LoVo (cell line): ENCODE measurements at places on chromosomes 13 and 19.
A peak's percentile ranks its signal among the peaks of the same experiment; 100 is the strongest.

DNA sequence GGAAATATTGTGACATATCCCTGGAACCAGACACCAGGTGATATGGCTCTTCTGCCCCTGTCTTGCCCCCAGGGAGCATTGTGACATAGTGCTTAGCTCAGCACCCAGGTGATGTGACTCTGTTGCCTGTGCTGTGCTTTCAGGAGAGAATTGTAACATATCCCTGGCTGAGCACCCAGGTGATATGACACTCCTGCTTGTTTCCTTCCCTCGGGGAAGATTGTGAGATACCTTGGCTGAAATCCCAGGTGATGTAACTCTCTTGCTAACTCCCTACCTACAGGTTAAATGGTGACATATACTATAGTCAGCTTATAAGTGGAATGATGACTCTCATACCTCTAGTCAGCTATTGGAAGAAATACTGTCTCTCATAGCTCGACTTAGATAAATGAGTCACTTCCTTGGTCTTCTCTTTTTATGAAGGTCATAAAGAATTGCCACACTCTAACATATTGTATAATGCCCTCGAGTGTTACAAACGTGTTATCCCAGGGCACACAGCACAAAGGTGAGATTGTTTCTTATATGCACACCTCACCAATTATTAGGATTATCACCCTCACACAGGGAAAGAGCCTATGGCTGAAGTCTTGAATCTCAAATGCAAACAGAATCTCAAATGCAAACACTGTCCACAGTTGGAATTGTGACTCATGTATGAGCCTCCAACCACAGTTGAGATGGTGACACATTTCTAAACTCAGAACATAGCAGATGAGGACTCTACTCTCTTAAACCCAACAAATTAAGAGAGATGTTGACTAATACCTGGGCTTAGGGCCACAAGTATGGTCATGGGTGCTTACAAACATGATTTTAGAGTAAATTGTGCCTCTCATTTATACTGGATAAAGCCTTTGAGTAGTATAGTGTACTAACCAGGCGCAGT is 32.7 kb upstream of the ZNF254 start:
- DNase-seq = no peak

GRCh38 chr13:50613356-50613831 is 230.1 kb downstream of the DLEU7 start:
- no peak for DNase-seq

DNA sequence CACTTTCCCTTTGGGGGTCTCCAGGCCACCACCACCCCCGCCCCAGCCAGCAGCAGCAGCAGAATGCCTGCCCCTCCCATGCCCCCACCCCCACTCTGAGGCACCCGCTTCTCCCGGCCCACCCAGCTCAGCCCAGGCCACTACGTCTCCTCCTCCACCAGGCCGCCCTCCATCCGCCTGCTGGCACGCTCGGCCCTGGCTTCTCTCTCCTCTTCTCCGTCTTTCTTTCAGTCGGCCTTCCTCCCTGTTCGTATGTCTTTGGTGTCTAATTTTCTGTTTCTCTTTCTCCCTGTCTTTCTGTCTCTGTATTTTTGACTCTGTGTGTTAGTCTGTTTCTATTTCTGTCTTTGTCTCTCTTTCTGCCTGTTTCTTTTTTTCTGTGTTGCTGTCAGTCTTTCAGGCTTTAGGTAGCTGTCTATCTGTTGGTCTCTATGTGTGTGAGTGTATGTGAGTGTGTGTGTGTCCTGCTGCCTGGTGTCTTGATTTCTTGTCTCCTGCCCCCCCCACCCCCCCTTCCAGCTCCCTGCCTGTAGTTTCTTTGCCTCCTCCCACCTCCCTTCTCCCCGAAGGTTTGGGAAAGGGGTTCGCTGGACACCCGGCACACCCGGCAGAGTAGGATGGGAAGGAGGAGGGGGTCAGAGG is at the start of gene LGI4:
Gene LGI4 (minus strand): TSS at position 459 of the 642 bp plus-strand sequence. CDS start 379 bp downstream, at position 80.
- DNase-seq = no peak

- no peak for DNase-seq
These were observed 69.6 kb upstream of the RNF113B start for GRCh38 chr13:98246538-98247172.

GRCh38 chr19:2865334-2866100 is 1.6 kb upstream of the ZNF556 start:
- DNase-seq = no peak

DNA sequence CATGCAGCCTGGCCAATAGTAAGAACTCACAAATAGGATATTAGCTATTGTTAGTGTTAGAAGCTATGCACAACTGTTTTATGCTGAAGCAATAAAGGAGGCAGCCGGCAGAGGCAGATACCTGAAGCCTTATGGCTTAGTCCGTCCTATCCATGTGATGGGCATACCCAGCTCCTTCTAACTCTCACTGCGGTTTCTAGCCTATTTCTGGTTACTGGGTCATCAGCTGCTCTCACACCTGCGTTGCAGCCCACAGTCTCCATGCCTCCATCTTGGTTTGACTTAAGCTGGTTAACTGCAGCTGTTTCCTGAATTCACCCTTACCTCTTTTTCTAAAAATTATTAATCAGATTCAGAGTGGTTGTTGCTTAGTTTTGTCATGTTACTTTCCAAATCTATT is 40.5 kb upstream of the CNMD start:
- no peak for DNase-seq

DNA sequence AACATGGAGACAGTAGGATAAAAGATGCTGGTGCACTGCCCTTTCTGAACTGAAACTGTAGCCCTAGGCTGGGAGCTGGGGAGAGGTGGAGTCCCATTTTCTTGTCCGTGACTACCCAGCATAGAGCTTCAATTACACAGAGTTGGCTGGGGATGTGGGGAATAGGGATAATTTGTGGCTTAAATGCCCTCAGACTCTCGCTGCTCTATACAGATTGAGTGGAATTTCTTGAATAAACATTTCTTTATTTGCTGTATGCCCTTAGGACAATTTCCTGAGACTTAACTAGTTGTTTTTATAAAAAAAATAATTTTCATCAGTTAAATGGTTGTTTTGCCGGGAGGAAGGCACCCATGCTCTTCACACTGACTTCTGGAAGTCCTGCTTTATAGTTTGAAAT is 7.2 kb downstream of the IGFL2 start:
- no peak for DNase-seq

DNA sequence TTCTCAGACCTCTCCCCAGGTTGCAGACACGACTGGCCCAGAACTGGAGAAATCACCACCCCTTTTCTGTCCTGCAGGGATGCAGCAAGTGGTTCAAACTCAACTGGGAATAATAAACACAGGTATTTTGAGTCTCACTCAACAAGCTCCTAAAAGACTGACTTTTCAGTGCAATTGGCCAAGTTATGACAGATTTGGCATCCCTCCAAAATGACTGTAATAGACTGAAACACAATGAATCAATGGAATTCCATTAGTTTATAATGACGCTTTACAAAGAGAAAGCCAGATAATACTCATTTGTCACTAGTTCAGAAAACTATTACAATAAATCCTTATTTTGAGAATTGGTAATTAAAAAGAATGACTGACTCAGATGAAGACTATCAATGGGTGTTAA is 38.1 kb downstream of the MIPEP start:
- no peak for DNase-seq

GRCh38 chr13:39037880-39038568 is at the start of the genes NHLRC3 and PROSER1:
NHLRC3 (plus strand) TSS chr13:39038456; CDS start chr13:39038640, 184 bp downstream.
PROSER1 (minus strand) TSS chr13:39038089; CDS start chr13:39037242, 847 bp downstream.
- peak; percentile 95 for DNase-seq

DNA sequence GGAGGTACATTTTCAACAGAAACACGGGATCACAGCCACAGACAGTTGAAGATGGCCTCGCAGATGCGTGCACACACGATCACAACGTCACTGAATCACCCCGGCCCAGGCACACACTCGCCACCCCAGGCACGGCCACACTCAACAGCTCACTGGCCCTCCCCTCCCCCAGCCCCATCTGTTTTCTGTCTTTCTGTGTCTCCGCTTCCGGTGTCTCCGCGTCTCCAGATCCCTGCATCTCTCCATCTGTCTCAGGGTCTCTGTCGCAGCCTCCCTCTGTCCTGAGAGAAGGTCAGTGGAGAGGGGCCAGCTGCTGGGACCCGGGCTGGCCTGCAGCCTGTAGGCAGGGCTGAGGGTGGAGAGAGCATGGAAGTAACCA is 3.8 kb upstream of the ATP1A3 start:
- no peak for DNase-seq

DNA sequence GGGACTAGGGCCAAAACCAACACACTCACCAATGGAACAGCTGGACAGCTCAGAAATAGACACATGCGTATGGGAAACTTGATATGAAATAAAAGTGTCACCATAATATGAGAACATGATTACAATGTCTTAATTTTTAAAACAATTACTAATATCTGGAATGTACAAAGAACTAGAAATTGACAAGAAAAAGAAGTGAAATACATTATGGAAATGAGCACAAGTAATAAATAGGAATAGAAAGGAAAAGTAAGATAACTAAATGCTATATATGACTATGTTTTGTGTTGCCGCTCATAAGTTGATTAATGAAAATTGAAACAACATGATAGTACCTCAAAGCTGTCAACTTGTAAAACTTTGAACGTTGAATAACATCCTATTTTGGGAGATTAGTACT is 801.1 kb downstream of the SLITRK5 start:
- no peak for DNase-seq

DNA sequence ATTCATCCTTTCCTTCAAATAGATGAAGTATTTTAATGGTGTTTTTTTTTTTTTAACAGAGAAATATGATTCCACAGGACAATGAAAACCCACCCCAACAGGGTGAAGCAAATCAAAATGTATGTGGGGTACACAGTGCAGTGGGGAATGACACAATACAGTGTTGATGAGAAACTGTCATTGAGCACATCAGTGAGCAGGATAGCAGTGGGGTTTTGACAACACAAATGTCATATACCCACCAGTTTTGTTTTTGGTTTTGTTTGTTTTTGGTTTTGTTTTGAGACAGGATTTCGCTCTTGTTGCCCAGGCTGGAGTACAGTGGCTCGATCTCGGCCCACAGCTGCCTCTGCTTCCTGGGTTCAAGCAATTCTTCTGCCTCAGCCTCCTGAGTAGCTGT is 29.2 kb downstream of the ZNF844 start:
- no peak for DNase-seq

GRCh38 chr13:18232994-18233782 is 948.4 kb downstream of the TUBA3C start:
- no peak for DNase-seq

DNA sequence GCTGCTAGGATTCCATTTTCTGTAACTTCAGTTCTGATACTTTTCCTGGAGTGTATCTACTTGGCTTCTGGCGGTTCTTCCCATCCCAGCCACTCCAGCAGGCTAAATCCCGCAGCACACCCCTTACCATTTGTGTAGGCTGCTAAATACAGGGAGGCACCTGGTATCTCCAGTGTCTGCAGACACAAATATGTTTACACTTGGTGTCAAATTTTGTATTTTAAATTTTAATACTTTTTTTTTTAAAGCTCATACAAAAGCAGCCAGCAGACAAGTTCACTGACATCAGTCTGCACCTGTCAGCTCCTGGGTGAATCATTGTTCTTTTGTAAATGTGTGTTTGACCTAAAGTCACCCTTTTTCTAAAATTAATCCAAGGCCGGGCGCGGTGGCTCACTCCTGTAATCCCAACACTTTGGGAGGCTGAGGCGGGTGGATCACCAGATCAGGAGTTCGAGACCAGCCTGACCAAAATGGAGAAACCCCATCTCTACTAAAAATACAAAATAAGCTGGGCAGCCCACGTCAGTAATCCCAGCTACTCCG is 3.4 kb upstream of the ZSCAN4 start:
- no peak for DNase-seq

DNA sequence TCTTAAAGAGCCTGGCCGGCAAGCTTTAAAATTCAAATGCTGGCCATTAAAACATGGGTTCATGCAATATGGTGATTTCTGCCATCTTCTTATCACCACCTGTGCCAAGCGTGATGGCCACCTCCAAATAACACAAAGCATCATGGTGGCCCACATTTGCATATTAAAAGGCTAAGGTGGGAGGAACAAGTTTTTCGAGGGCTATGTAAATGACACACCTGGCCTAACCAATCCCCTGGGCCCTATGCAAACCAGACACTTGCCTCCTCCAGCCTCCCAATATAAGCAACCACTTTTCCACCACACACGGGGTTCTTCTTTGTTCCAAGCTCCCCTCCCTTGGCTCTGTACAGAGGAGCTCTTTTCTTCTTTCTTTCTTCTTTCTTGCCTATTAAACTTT is 14.4 kb downstream of the LILRB4 start:
- no peak for DNase-seq

- no peak for DNase-seq
These were observed 561 bp upstream of the GJA3 start for GRCh38 chr13:20161275-20161950.

DNA sequence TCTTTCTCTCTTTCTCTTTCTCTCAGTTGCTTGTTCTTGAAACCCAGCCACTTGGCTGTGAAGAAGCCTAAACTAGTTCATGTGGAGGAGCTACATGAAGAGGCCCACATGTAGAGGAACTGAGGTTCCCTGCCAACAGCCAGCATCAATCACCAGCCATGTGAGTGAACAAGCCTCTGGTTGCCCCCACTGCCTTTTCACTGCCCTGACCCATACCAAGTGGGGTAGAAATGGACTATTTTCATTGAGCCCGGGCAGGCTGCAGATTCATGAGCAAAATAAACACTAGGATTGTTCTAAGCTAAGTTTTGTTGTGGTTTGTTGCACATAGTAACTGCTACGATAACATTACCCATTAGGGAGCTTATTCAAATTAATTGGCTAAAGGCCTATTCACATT is 78.7 kb upstream of the FAM216B start:
- DNase-seq = no peak

DNA sequence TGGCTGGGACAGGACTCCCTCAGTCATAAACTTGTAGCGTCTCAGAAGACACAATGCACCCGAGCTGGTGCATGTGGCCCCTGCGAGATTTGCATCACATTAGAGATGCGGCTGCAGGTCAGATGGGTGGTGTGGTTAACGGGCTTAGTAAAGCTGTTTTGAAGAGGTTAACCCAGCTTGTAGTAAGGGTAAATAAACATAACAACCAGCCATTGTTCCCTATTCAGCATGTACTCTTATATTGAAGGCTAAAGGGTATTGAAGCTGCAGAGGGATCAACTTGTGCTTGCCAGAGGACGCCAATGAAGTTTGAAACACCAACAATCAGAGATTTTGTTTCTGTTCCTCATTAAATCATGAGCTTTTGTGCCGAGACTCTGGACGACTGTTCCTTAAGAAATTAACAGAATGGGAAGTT is 79.4 kb downstream of the ZIC5 start:
- no peak for DNase-seq

GRCh38 chr13:100789968-100790367 is 115.4 kb upstream of the TMTC4 start:
- no peak for DNase-seq

GRCh38 chr19:13022111-13022858 is 27.0 kb downstream of the NFIX start:
- no peak for DNase-seq

GRCh38 chr13:73993661-73994060 is 140.5 kb downstream of the KLF12 start:
- DNase-seq = no peak

GRCh38 chr13:94558716-94559115 is 37.2 kb downstream of the TGDS start:
- no peak for DNase-seq

GRCh38 chr19:30930941-30931706 is 418.1 kb downstream of the TSHZ3 start:
- no peak for DNase-seq

- no peak for DNase-seq
These were observed 34.9 kb downstream of the IRS2 start for GRCh38 chr13:109751477-109751876.
